ENCODE measurements at places on chromosomes 11 and 22.

- DNase-seq: no peak
Measured at GRCh38 chr11:67252831-67253239, 13.4 kb upstream of the GRK2 start.

- DNase-seq: no peak
Measured at GRCh38 chr11:85109141-85109540, 518.0 kb downstream of the DLG2 start.

GRCh38 chr11:132999516-132999915 is 532.8 kb downstream of the OPCML start:
- DNase-seq: no peak

GRCh38 chr22:47612311-47612910 is 850.0 kb downstream of the TBC1D22A start:
- no peak for DNase-seq

DNA sequence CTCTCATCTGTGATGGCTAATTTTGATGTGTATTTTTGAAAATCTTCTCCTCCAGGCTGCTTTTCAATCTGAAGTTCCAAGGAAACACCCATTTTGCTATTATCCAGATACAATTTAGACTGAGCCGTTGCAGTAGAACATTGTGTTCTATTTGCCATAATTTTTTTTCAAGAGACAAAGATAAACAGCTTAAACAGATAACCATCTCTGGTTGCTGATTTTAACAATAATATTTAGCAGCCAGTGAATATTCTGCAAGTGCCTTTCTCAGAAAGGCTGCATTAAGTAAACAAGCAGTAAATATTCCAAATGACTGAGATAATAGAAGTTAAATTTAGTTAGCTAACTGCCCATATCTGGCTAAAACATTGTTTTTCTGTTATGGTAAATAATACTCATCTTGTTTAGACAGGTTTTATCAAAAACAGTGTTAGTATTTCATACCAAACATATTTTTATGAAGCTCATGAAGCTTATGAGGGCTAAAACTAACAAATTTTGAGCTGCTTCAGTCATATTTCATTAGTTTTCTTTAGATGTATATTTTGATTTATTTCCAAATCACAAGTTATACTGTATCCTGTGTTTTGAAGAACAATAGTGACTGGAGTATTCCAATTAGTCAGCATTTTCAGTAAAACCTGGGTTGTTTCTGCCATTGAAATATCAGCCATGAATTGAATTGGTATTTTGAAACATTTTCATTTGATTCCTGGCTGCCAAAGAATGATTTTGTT is 206.7 kb downstream of the SBF2 start:
- DNase-seq: no peak

- peak; percentile 3 for DNase-seq
Measured at GRCh38 chr22:49017482-49018329, 810.0 kb downstream of the BRD1 start.

- no peak for DNase-seq
Measured at GRCh38 chr11:13309156-13309555, 31.6 kb downstream of the BMAL1 start.

DNA sequence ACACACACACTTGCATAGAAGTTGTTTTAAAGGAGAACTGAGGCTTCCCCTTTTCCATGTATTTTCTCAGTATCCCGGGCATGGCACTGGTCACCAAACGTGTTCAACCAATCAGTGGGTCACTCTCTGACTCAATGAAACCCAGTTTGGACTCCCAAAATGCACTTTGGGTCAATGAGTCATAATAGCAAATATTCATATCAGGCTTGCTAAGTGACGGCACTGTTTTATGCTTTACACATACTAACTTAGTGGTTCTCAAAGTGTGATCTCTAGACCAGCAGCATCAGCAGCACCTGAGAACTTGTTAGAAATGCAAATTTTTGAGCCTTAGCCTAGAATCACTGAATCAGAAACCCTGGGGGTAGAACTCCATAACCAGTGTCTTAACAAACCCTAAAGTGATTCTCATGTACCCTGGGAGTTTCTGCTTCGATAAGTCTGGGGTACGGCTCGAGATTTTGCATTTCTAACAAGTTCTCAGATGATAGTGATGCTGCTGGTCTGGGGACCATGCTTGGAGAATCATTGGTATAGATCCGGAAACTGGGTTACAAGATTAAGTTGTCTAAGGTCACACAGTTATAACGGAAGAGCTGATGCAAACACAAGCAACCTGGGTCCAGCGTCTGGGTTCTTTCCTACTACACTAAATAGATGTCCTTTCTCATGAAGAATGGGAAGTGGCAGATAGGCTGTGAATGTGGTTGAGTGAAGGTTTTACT is 35.6 kb downstream of the ETS1 start:
- peak; percentile 54 for DNase-seq

DNA sequence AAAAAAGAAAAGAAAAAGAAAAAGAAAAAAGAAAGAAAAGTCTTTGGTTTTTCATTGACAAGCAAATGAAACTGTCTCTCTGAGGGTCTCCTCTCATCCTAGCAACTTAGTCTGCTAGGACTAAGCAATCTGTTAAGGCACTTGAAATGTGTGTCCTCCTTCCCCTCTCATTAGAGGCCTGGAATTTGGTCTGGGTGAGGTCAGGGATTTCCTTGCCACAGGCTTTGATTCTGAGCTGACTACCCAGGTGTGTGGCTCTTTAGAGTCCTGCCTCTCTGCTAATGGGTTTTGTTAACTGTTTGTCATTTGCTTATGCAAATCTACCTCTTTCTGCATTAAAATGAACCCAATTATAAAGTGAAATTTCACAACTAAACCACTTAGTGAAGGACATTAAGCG is 18.3 kb upstream of the PKNOX2 start:
- no peak for DNase-seq
